Amniotic stem cell (primary cell): ENCODE measurements at places on chromosomes 2 and 18.
A peak's percentile ranks its signal among the peaks of the same experiment; 100 is the strongest.

- no peak for DNase-seq
Observed at GRCh38 chr2:144738749-144739148, 218.8 kb upstream of the ZEB2 start.

- DNase-seq: no peak
Observed at GRCh38 chr2:57549642-57550102, 496.9 kb upstream of the VRK2 start.

DNA sequence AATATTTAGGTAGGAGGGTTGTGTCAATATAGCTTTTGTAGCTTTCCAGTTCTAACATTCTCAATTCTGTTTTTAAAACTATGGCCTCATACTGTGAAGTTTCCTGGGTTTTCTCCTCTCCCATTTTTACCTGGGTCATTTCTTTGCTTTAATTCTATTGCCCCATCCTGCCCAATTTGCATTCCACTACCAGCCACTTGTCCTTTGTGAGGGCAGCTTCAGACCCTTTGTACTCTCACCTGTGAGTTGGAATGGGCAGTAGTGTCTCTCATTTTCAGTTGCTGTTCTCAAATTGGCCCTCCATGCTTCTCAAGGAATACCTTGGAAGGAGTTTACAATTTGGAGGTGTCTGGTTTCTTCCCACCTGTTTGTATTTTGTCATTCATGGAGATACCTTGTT lies 108.4 kb downstream of the CAMKMT start:
- no peak for DNase-seq

- DNase-seq: no peak
Observed at GRCh38 chr2:8412586-8412985, 269.3 kb upstream of the ID2 start.

DNA sequence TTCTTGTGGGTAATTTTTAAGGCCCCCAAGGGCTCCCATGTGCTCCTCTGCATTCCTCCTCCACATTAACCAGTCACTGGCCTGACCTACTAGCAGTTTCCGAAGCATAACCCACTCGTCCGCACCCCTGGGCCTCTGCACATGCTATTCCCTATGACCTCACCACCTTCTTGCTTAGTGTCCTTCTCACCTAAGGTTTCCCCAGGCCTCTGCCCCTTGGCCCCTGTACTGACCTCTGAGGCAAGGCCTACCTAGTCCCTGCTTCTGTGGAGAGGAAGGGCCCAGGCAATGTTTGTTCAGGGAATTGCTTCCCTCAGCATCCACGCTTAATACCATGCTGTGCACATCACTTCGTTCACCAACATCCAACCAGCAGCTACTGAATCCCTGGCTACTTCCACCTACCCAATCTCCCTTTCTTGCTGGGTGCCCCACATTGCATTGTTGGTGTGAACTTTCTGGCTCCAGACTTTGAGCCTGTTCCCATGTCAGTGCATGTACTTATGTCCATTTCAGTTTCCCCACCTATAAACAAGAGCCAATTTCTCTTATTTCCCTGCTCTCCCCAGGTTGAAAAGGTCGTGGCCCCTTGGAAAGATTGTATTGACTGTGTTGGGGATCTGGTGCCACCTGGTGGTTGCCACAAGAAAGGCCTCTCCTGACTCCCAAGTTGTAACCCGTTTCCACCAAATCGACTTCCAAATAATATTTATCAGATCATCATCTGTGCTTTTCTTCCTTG lies 19.2 kb upstream of the TMEM177 start:
- DNase-seq: no peak

GRCh38 chr2:233112776-233113452 lies 52.8 kb downstream of the INPP5D start:
- DNase-seq: no peak

GRCh38 chr18:46542545-46542944 lies 114.5 kb downstream of the LOXHD1 start:
- DNase-seq: no peak

- no peak for DNase-seq
Observed at GRCh38 chr2:19059076-19059475, 299.3 kb downstream of the OSR1 start.

- no peak for DNase-seq
Observed at GRCh38 chr18:74457043-74457724, at the start of gene DIPK1C. DIPK1C (minus strand) TSS chr18:74457308; CDS start chr18:74457259, 49 bp downstream.

- no peak for DNase-seq
Observed at GRCh38 chr2:226797989-226798421, 1.6 kb downstream of the IRS1 start.

- peak; percentile 55 for DNase-seq
Observed at GRCh38 chr2:223941579-223942277, 3.4 kb downstream of the WDFY1 start.

- peak; percentile 90 for DNase-seq
Observed at GRCh38 chr18:58572181-58572580, 56.7 kb downstream of the ALPK2 start.

GRCh38 chr2:40403233-40403836 lies 48.6 kb downstream of the SLC8A1 start:
- DNase-seq: no peak

- no peak for DNase-seq
Observed at GRCh38 chr18:45910405-45911023, 56.6 kb downstream of the EPG5 start.

- DNase-seq: no peak
Observed at GRCh38 chr2:210190345-210190744, 19.1 kb upstream of the KANSL1L start.

DNA sequence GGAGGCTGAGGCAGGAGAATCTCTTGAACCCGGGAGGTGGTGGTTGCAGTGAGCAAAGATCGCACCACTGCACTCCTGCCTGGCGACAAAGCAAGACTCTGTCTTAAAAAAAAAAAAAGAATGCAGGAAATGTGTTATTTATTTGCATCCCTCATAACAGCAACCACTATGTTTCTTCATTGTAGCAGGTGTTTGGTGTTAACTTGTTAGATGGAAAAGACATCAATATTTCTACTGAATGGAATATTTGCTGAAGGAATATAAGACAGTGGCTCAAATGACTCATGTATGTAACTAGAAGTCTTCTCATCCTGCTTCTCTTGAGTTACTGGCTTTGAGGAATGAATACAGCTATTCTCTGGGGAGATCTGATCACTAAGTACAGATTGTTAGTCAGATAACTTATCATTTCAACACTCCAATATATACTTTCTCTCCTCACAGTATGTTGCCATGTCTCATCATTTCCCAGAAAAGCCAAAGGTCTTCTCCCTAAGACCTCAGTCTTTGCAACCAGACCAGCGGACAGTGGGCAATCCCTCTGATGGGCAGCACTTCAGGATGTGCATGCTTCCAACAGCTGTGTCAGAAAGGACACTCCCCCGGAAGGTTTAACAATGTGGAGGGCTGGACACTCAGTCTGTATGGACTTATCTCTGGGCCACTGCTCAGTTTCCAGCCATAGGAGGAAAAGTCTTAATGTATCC lies 104.4 kb upstream of the STK17B start:
- no peak for DNase-seq

DNA sequence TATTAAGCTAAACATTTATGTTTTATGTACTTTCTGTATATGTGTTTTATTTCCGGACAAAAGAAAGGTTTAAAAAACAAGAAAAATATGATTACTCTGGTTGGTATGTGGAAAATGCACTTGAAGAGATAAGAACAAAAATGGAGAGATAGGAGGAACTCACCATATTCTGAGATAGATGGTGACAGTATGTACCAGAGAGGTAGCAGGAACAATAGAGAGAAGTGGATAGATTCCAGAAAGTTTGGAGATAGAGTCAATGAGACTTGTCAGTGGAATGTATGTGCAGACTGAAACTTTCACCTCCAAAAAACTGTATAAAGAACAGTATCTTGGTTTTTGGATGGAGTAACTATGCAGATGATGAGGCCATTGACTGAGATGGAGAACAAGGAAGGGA lies 105.6 kb upstream of the FSHR start:
- no peak for DNase-seq

GRCh38 chr2:23940718-23941620 lies 706 bp downstream of the UBXN2A start:
- DNase-seq: no peak

- DNase-seq: no peak
Observed at GRCh38 chr18:4248686-4249085, 206.4 kb downstream of the DLGAP1 start.

DNA sequence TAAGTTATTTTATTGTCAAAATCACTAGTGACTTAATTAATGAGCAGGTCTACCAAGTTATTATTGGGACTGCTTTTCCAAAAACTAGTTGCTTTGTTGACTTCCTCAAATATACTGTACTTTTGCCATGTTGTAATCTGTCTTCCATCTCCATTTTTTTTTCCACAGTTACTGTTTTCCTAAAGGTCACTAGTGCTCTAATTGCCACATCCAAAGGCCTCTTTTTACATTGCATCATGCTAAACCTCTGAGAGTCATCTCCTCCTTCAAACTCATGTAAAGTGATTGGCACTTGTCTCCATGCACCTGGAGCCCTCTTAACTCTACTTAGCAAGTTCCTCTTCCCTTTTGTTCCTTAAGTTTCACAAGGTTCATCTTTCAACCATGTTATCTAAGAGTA lies 11.8 kb downstream of the PMAIP1 start:
- no peak for DNase-seq

DNA sequence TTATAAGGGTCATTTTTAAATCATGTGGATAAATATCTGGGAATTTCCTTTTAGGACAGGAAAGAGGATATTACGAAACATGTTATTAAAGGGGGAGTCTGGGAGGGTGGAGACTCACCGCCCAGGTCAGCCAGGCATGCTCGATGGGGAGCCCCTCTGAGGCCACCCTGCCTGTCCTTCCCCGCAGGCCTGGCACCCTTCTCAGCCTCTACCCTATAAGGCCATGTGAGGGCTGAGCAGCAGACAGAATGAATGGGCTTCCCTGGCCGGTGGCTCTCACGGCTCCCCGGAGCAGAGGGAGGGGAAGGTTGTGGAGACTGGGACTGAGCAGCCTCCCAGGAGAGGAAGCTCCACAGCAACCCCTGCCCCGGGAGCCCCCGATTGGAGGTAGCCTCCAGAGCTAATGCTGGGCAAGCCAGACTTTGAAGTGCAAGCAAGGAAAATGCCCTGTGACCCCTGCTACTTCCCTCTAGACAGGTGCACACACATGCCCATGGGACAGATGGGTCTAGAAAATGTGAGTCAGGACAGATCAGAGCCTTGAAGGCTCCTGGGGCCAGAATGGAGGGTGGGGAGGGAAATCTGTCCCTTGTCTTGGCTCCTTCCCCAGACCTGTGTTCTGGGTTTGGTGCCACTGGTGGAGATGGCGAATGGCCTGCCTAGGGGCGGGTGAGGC lies 13.2 kb upstream of the ARMC9 start:
- DNase-seq: no peak

- peak; percentile 86 for DNase-seq
Observed at GRCh38 chr18:3623769-3624545, 174.0 kb downstream of the TGIF1 start.

DNA sequence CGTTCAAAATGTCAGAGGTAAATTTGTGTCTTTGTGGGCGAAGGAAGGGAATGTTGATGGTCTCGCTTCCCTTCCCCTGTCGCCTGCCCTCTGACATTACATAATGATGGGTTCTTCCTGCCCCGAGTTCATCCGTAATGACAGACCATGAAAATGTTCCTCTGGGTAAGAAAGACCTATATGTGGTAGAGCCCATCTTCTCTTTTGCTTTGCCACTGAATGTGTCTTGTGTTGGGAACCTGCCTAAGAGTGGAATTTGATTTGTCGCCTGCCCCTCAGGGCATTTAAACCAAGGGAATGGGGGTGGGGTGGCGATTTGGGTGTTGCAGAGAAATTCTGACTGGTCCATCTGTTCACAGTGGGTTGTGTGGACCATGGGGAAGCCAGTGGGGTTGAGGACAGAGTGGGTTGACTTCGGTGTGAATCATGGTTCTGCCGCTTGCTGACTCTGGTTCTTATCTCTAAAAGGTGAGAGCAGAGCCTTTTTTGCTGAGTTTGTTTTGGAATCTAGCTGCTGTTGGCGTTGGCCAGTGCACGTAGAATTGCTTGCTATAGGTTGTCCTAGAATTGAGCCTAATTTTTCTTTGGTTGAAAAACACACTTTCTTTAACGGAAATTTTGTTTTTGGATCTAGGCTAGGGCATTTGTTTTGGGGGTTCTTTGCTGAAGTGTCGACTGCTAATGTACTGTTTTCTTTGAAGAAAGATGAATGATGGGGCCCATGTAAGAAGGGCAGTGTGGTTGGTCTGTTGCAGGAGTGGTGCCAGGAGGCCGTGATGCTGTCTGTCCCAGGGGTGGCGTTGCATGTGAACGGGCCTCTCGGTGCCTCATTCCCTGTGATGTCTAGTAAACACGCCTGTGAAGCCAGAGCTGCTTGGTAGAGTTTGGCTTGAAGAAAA lies 1.3 kb downstream of the INPP4A start:
- no peak for DNase-seq

GRCh38 chr18:75156139-75156750 lies 52.7 kb downstream of the PTGR3 start:
- no peak for DNase-seq

DNA sequence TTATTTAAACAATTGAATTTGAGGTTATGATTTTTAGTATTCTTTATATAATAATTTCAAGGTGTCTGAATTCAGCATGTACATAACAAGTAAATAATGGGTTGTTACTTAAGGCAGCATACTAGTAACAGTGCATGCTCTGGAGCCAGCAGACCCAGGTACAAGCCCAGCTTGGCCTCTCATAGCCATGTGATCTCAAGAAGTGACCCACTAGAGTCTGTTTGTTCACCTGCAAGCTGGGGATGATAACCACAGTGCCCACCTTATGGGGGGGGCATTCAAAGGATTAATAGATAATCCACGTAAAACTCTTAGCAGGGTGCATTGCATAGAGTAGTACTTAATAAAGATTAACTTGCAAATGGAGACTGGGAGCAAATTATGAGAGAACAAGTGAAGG lies 163.6 kb downstream of the TRABD2A start:
- no peak for DNase-seq

DNA sequence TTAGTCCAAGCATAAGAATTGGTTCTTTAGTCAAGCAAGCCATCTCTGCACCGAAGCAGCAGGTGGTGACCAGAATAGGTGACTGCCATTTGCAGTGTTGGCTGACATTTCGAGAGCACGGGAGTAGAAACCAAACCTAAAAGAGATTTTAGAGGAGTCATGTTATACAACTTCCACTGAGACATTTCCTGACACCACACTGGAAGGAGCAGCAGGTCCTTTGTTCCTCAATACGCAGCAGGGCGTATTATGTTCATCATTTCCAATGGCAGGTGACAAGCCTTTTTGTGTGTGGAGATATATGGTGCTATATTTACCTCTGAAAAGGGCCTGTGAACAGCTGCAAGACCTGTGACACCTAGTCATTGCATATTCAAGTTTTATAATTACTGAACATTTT lies 418.8 kb upstream of the NETO1 start:
- DNase-seq: no peak

DNA sequence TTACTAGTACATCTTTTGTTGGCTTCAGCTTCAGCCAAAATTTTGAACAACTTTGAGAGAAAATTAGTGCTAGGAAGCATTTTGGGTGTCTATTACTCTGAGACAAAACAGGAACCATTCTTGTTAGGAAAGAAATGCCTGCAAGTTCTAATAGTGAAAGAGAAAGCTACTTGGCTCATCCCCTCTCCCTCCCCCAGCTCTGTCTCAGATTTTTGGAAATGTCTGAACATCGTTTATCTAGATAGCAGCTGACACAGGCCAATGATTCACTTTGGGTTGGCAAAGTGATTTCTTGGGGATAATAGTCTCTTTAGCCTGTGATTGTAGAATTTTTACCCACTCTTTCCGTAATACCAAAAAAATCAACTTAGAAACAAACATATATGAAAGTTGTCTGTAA lies 42.3 kb upstream of the PTPRM start:
- no peak for DNase-seq
